Aorta (tissue), 5 donors: ENCODE measurements at places on chromosomes 12 and 14. TPM values are rescaled to one million over a fixed set of nuclear protein-coding genes. Genes with fewer than 3 reads are reported as not detected.

CHGA gene
- total RNA-seq = not detected

ACOT4 gene
- total RNA-seq = 1.3 TPM

RFLNA gene
- total RNA-seq = 1.9 TPM

DNA sequence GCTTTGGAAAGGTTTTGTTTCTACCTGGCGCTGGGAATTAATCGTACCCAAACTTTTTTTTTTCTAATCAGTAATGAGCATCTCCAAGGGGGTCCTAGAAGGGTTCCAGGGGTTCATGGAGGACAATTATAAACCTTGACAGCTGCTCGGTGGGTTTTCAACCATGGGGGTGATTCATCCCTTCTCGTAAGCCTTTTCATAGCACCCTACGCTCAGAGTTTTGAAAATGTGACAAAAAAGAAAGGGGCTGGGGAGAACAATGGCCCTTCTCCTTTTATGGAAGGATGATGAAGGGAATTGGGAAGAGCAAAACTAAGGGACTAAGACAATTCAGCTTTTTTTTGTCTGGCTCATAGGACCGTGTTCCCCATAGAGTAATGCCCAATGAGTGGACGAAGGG, 196.7 kb downstream of the ZFP36L1 start:
- no peak for DNase-seq

- no peak for DNase-seq
Measured at GRCh38 chr12:119412811-119413794, 78.6 kb downstream of the CCDC60 start.

- DNase-seq = no peak
Measured at GRCh38 chr14:24428628-24429394, 657 bp downstream of the CBLN3 start.

GRCh38 chr12:56995930-56996496, 10.3 kb downstream of the ZBTB39 start:
- no peak for DNase-seq

DNA sequence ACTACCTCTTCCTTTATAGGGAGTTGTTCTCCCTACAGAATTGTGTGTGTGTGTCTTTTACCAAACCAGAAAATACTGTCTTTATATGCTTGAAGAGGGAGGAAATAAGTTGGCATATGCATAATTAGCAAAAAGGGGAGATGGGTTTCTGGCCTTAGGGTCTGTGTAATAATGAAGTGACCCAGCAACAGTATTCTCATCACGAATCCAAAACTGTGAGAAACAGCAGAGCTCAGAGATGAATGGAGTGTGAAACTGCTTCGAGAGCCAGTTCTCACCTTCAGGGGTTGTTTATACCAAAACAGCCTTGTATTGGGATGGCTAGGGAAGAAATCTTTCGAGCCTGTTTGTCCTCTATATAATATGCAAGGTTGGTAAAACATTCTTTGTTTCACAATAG, 227.5 kb downstream of the MON2 start:
- no peak for DNase-seq

DNA sequence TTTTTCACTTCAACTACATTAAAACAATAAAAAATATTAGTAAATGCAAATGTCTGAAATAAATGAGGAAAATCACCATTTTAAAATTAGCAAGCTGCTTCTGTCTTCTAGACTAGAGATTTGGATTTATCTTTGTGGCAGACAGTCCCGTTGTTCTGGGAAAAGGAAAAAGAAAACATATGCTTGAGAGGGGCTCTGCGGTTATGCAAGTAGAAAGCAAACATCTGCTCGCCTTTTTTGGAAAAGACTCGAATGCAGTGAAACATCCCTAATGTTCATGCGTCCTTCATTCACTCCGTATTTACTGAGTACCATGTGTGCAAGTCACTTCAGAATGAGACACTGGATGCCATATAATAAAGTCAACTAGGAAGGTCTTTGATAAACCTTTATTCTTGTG, 44.9 kb downstream of the IFNG start:
- DNase-seq = no peak

DNA sequence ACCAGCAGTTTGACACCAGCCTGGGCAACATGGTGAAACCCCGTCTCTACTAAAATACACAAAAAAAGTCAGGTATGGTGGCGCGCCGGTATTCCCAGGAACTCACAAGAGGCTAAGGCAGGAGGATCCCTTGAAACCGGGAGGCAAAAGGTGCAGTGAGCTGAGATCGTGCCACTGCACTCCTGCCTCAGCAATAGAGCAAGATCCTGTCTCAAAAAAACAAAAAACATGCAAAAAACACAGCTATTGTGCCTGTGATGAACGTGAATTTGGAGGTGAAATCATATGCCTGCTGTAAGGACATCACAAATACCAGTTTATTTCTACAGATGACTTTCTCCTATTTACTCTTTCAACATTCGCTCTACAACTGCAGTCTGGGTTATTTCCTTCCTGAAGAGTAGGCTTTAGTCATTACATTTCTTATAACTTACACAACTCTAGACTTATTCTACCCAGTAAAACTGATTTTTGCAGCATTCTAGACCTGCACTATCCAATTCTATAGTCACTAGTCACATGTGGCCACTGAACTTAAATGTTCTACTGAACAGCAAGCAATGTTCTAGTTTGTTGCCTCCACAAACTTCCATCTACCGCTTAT, 48.3 kb downstream of the HNRNPC start:
- DNase-seq = no peak

DNA sequence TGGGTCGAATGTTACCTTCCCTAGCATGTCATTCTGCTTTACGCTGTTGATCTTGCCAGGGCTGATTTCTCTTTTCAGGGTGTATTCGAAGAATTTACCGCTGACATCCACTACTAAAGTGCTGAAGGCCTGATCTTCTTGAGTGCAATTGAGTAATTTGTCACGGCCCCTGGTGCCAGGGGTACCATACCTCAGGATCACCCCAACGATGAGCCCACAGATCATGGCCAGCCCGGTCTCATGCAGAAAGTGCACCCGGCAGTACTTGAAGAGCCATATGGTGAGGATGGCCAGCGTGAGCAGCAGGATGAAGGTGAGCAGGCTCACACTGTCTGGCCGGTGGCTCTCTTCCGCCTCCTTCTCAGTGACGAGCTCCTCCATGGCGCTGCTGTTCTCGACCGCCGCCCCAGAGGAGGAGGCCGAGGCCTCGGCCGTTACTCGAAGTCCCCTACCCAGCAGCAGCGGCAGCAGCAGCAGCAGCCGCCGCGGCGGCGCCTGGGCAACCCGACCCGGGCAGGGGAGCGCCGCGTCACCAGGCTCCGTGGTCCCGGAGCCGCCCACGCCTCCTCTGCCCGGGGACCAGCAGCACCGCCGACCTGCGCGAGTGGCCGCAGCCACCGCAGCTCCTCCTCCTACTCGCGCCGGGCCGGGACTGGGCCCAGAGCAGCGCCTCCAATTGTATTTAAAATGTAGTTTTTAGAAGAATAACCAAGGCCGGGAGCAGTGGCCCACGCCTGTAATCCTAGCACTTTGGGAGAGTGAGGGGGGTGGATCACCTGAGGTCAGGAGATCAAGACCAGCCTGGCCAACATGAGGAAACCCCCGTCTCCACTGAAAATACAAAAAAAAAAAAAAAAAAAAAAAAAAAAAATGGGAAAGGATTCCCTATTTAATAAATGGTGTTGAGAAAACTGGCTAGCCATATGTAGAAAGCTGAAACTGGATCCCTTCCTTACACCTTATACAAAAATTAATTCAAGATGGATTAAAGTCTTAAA, 58.5 kb upstream of the TMPO start:
- DNase-seq = peak; percentile 90

DNA sequence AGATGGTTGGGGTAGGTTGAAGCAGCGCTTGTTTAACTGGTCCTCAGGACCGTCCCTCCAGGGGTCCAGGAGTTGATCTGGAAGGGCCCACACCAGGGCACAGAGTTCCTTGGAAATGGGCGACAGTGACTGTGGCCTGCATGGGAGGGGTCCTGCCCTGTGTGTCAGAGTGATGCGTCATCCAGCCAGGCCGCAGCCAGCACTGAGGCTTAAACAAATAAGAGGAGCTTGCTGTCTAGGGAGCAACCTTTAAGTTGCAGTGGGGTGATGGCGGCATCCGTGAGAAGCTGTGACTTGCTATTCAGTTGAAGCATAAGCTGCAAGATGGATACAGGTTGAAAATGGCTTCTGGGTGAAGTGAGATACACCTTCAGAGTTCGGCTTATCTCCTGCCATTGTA, 20.2 kb downstream of the DCAF4 start:
- DNase-seq = no peak

DNA sequence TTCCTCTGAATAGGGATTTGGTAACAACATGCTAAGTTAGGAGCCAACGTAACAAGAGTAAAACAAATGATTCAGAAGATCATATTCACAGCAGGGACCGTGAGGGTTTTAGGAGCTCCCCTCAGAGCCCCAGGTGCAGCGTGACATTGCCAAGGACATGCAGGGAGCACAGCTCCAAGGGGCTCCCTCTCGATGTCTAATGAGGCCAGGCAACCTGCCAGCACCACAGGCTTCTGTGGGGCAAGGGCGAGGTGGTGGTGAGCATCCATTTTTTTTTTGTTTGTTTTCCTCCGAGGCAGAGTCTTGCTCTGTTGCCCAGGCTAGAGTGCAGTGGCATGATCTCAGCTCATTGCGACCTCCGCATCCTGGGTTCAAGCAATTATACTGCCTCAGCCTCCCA, 95.1 kb upstream of the PTPRB start:
- DNase-seq = no peak

GRCh38 chr12:99647453-99647852, at the start of gene GARIN6:
Gene GARIN6, plus strand, starts transcription at chr12:99647753. Its CDS starts 422 bp downstream, at chr12:99648175.
- DNase-seq = no peak
